Stimulated activated CD4-positive, alpha-beta T cell treated with anti-CD3 and anti-CD28 coated beads, Interleukin-4, amount 100 ng/mL, for 1 hour (primary cell): ENCODE measurements at places on chromosomes 2 and 18.

DNA sequence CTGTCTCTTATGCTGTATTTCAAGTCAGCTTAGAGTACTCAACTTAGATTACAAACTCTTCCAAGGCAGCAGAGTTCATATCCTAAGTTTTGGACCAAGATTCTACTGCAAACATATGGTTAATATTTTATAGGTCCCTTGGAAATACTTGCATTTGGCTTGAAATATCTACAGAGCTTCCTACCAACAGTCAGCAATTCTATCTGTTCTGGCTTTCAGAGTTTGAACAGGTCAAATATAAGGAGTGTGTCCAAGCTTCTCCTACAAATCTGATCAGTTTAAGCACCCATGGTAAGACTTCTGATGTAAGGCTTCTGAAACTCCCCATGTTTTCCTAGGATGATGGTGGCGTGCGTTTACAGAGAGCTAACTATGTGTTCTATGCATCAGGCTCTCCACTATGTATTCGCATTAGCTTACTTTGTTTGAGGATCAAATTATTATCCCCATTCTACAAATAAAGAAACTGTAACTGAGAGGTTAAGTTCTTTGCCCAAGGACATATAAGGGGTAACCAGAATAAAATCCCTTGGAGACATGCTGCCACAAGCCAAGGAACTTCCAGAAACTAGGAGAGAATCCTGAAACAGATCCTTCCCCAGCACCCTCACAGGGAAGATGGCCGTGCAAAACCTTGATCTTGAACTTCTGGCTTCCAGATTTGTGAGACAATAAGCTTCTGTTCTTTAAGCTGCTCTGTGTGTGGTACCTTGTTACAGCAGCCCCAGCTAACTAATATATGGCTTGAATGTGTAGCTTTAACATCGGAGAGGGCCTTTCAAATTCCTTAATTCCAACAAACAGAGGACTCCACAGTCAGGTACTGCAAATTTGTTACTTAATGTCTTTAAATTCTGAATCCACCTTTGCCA is 55.1 kb downstream of the ATP8B1 start:
- no peak for DNase-seq

- DNase-seq = no peak
These were observed 4.8 kb upstream of the STAT4 start for GRCh38 chr2:191155608-191156071.

DNA sequence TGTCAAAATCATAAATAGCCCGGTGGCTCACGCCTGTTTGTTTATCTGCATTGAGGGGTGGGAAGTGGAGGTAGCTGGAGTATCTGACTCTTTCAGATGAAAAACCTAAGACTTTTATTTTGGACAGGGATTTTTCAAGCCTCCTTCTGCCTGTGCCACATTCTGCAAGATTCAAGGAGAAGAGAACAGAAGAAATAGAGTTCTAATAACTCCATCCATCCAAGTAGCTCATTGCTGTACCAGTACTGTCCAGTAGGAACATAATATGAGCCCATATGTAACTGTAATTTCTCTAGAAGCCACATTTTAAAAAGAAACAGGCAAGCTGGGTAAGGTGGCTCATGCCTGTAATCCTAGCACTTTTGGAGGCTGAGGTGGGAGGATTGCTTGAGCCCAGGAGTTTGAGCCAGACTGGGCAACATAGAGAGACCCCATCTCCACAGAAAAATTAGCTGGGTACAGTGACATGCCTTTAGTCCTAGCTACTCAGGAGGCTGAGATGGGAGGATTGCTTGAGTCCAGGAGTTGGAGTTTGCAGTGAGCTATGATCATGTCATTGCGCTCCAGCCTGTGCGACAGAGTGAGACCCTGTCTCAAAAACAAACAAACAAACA is 35.4 kb upstream of the NT5DC4 start:
- DNase-seq = no peak

DNA sequence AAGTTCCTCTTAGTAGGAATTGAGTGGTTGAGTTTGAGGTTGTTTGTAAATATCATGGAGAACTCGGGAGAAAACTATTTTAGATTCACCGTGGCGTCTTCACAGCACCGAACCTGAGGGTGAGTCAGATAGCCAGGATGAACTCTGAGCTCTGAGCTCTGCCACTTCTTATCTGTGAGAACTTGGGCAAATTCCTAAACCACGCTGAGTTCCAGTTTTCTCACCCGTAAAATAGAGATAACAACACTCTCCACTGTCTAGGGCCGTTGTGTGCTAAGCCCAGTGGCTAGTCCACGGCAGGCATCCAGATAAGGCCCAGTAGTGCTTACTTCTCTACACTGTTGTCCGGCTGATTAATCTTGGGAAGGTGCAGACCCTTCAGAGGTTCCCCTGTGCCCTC is 7.0 kb downstream of the KIF5C start:
- no peak for DNase-seq

DNA sequence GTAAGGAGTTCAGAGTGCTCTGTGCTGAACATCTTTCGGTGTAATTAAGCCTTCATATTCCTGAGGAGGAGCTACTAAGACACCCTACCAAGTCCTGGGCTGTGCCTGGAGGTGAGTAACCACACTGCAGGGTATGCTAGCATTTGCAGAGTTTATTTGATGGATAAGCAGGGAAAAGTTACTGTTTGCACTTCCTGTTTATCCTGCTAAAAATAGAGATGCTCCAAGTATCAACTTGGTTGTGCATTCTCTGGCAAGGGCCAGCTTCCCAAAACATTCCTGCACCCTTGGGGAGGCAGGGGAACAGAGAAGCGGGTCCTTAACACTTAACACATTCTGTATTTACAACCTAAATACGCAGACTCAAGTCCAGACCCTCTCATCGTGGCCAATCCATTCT is 49.8 kb downstream of the PARD6G start:
- no peak for DNase-seq

GRCh38 chr18:78562531-78562961 is 417.1 kb upstream of the SALL3 start:
- DNase-seq = no peak
